ENCODE measurements at places on chromosomes 7 and 10.

- no peak for DNase-seq
Measured at GRCh38 chr10:84478151-84478550, 149.8 kb downstream of the CCSER2 start.

DNA sequence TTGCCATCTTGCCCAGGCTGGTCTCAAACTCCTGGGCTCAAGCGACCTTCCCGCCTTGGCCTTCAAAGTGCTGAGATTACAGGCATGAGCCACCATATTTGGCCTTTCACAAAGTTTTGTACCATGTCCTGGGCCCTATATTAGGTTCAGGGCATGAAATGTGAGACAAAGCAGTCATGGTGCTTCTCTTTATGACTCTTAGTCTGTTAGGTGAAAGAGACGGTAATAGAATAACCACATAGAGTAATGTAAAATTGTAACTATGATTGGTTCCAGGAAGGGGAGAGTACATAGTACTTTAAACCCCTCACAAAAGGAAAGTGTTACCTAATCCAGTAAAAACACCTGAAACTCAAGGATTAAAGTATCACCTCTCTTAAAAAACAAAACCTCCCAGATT, 144.7 kb downstream of the SPAG6 start:
- DNase-seq, result no peak

DNA sequence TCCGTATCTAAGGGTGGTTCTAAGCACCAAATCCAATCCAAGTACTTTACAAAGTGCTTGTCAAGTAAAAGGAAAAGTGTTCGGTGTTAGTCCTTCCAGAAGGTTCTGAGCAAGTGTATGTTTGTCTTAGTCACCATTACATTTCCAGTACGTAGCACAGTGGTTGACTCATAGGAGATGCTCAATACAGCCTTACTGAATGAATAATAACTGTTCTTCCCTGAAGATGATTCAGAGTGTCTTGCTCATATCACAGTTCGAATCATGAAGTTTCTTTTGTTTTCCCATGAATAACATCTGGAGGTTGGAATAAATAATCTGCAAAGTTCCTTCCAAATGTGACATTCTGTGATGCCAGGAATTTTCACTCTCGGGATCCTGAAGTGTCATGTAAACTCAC, 53.4 kb downstream of the WNT2 start:
- DNase-seq, result no peak

DNA sequence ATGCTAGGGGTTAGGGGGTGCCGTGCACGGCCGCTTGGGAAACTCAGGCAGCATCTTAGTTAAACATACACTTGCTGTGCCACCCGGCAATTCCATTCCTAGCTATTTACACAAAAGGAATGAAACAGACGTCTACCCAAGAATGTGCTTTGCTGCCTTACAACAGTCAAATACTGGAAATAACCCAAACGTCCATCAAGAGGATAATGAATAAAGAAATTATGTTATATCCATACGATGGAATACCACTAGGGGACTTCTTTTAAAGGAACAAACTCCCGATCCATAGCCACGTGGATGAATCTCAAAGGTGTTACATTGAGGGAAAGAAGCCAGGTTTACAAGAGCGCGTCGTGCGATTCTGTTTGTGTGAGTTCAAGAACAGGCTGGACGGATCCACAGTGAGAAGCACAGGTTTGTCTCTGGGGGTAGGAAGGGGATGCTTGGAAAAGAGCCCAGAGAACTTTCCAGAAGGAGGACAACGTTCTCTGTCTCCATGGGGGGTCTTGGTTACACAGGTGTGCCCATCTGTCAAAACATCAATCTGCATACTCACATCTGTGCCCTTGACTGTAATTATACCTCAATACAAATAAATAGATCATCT, 41.8 kb downstream of the STK32C start:
- no peak for DNase-seq

- DNase-seq, result no peak
Measured at GRCh38 chr7:7671361-7671760, 30.8 kb downstream of the UMAD1 start.

DNA sequence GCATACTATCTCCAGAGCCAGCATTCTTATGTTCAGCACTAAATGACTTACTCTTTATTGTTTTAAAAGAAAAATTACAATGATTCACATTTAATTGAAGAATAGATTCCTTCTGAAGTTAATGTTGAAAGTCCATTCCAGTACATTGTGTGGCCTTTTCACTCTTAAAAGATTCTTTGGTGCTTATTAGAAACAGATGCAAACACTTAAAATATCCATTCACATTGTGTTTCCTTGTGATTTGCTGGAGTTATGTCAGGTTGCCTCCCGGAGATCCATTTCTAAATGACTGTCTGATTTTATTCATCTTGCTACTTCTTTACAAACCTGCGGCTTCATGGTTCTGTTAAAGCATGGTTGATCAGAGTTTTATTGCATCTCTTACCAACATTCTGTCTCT, 152.8 kb downstream of the FOXP2 start:
- DNase-seq, result no peak

GRCh38 chr7:124942399-124942798, 12.8 kb upstream of the POT1 start:
- no peak for DNase-seq

DNA sequence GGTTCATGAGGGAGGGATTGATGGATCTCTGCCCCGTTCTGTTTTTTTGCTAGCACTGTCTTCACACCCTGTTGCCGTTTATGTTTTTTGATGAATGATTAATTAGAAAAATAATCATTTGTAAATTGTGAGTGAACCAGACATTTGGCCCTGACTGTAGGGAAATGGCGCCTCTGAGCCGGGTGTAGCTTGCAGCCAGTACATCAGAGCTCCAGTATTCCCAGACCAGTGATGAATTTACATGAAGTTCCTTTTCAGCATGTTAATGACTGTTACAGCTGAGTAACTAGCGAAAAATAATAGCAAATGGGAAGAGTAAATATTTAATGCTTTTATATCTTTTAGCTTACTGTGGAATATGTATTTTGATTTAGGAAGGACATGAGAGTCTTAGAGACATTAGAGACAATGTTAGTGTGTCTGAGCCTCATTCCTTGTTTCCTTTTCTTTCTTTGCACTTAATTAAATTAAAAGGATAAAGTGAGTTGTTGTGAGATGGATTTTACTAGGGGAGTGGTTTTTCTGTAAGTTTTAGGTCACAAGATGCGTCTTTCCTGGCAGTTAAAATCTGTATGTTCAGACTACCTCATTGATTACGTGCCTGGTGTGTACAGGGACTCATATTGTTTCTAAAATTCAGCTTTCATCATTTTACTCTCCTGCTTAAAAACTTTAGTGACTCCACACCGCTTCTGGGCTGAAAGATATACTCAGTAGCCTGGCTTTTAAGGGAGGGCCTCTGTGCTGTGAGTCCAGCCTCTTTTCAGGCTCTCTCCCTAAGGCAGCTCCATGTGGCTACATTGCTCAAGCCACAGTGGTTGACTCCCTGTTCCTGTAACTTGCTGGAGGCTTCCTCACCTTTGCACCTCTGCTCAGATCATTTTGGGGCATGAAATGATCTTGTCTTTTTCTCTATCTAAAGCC, 86.4 kb downstream of the AUTS2 start:
- no peak for DNase-seq

DNA sequence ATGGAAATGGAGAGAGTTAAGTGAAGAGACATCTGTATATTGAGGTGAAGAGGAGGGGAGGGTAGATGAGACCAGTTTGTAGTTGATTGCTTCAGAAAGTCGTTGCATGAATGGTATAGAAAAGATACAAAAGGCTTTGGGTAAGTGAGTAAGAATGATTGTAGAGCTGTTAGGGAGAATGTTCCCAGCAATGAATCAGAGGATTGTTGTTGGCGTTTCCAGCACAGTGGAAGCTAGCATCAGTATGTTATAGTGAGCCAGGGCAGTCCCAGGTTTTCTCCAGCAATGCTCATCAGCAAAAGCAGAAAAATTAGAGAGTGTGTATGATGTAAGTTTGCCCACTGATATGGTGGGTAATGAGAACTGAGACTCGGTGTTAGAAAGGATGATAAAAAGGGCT, 15.4 kb upstream of the CDK6 start:
- no peak for DNase-seq

GRCh38 chr7:18566829-18567228, 71.3 kb downstream of the HDAC9 start:
- no peak for DNase-seq

GRCh38 chr10:78491812-78492211, 458.1 kb downstream of the RPS24 start:
- no peak for DNase-seq

- no peak for DNase-seq
Measured at GRCh38 chr7:50754241-50754640, 28.5 kb downstream of the GRB10 start.

- DNase-seq, result no peak
Measured at GRCh38 chr7:31308652-31309051, 31.9 kb downstream of the NEUROD6 start.

DNA sequence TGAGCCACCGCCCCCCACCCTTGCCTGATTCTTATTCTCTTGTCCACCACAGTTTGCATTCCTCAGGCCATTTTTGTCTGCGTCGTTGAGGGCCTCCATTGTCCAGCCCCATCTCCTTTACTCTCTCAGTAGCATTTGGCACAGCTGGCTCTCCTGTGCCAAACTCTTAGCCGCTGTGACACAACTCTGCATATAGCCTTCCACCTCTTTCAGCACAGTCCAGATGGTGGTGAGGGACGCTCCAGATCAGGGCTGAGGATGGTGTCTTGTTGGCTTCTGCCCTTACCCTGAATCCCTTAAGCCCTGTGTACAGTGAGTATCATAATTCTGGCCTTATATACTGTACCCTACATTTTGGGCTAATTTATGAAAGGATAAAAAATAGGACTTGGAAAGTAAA, 45.6 kb downstream of the BMPR1A start:
- no peak for DNase-seq

DNA sequence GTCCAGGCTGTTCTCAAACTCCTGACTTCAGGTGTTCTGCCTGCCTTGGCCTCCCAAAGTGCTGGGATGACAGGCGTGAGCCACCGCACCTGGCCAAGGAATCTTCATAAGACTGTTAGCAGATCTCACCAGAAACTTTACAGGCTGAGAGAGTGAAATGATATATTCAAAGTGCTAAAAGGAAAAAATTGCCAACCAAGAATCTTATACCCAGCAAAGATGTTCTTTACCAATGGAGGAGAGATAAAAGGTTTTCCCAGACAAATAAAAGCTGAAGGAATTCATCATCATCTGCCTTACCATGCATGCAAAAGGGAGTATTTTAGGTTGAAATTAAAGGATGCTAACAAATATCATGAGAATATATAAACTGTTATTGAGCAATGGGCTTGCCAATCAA, 23.6 kb downstream of the GIMAP7 start:
- no peak for DNase-seq

DNA sequence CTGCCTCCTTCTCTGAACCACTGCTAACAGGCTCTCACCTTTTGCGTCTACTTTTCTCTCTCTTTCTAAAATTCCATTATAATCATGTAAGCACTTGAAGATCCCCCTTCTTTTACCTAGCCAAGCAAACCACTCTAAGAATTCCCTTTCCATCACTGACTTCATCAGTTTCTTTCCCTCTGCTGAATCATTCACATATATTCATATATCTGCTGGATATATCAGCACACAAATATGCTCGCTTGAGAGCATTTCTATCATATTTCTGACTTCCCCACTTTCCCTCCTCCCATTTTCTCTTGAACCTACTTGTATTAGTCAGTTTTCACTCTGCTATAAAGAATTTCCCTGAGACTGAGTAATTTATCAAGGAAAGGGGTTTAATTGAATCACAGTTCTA, 84.2 kb upstream of the LRRN3 start:
- DNase-seq, result no peak

DNA sequence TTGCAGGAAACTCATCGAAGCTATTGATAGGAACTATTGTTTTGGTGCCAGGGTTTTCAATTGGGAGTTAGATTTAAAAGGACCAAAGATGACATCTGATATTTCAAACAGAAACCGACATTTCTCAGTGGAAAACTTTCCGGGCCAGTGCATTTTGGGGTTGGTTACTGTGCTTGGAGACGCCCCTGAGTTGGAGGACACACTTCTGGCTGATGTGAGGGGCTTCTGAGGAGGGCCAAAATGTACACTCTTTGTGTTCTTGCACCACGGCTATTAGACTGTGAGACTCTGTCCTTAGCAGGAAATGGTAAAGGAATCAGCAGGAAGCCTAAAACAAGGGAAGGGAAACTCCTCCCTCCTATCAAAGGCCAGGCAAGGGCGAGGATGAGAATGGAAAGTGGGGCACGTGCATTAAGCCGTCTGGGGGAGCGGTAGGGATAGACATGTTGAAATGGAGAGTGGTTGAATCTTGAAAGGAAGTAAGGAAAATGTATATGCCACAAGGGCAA, 1.8 kb upstream of the SRGN start:
- DNase-seq, result no peak

DNA sequence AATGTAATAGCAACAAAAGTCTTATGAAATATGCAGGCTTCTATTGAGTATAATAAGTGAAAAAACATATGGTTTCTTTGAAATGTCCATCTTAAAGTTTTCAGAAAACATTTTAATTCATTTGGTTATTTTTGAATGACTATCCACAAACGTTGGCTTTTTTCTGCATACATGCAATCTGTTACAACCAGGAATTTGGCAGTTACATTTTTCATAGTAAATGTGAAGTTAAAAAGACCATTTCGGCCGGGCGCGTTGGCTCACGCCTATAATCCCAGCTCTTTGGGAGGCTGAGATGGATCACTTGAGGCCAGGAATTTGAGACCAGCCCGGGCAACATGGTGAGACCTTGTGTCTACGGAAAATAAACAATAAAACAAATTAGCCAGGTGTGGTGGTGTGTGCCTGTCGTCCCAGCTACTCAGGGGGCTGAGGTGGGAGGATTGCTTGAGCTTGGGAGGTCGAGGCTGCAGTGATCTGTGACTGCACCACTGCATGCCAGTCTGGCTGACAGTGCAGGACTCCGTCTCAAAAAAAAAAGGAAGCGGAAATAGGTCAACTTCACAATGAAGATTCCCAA, 73.9 kb upstream of the NMT2 start:
- no peak for DNase-seq

DNA sequence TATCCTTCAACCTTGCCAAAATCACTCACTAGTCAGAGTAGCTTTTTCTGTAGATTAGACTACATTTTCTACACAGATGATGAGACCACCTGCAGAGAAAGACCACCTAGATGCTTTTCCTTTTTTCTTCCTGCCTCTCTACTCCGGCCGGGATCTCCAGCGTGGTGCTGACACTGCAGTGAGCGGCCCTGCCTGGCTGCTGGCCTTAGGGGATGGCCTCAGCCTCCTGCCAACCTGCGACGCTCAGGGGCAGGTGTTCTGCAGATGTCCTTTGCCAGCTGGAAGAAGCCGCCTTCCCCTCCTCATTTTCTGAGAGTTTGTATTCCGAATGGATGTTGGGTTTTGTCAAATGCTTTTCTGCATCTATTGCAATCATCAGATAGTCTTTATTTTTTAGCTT, 43.5 kb upstream of the NKX6-2 start:
- no peak for DNase-seq

DNA sequence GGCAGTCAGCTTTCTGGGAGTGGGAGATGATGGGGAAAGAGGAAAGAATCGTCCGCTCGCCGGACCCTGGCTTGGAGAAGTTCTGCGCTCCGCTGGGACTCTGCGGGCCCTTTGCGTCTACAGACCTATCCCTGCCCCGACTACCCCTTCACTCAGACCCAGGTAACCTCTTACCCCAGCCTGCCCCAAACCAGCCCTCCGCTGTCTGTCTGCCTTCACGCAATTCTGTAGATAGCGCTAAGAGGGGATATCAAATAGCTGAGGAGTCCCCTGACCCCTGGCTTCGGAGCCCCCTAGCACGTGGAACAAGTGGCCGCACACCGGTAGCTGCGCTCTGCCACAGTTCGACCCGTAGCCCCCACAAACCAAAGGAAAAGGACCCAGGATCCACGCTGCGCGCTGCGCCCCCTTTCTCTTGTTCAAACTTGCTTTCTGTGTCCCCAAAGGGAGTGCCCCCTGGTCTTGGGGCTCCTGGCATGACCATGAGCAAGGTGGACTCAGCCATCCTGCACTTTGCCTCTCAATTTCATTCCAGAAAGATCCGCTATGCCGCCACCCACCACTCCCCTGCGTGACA, 7.0 kb downstream of the HOXA4 start:
- DNase-seq, result no peak
